ENCODE measurements at places on chromosomes 1 and 21. TPM values are rescaled to one million over a fixed set of nuclear protein-coding genes. Genes with fewer than 3 reads are reported as not detected.

The SPRR3 gene
- not detected for total RNA-seq

The FAM72B gene
- not detected for total RNA-seq

GRCh38 chr21:17758683-17759082 is 60.5 kb downstream of the C21orf91 start:
- DNase-seq: no peak

DNA sequence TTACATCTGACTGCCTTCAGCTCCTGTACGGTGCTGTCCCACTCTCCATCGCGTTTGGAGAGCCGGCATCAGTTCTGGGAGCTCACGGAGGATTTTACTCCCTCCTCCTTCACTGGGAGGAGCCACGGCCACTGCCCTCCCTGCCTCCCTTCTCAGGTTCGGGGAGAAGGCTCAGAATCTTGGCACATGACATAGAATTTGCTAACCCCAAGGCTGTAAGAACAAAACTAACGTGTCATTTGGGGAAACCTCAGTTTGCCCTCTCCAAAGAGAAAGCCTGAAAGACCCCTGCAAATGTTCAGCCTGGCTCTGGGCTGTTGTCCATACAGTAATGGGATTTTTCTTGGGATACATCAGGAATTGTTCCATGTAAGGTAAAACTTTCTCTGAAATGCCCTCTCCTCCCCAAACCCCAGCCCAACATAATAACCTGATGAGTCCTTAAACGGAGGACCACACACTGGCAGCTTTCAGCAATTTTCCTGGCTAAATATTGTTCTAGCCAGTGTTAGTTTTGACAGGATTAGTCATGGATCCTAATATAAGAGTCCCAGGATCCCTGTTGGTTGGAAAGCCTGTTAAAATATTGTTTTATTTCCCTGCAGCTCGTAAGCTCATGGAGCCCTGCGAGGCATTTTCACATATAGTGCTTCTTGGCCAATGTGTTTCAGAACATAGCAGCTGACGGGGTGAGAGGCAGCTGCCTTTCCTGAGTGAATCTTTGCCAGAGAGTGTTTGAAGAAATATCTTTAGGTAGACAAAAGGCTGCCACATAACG is 98.8 kb downstream of the RHOU start:
- DNase-seq: no peak

The PADI2 gene
- total RNA-seq: 3.0 TPM

The TMEM82 gene
- total RNA-seq: not detected

DNA sequence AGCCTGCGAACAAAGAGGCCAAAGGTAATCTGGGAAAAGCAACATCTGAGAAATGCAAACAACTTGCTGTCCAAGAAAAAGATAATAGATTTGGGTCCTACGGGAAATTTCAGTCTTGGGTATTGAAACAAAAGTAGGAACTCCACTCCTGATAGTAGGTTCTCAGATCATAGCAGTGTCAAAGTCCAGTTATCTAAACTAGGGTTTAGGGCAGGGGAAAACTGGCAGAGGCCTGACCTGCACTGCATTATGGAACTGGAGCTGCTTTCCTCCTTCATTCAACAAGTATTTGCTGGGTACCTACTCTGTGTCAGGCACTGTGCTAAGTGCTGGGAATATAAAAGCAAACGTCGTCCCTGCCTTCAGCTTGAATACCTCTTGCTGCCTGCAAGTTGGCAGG is 60.7 kb upstream of the NGF start:
- DNase-seq: no peak
